ENCODE measurements at places on chromosomes 4 and X. TPM values are rescaled to one million over a fixed set of nuclear protein-coding genes. Genes with fewer than 3 reads are reported as not detected.
A peak's percentile ranks its signal among the peaks of the same experiment; 100 is the strongest.

DNA sequence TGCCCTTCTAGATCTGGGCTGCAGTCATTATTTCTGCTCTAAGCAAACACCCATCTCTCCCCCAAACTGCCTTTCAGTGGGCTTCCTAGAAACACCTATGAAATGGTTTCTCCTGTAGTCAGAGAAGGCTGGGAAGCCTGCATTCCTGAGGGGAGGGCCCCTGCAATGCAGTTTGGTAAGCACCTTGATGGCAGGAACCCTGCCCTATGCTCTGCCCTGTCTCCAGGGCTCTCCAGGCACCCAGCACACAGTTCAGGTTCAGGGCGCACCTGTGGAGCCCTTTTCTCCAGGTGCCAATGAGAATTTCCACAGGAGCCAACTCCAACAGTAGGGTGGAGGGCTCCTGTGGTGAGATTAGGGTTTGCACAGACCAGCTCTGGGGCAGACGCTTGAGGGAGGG lies 69.1 kb upstream of the FBXW7 start:
- no peak for DNase-seq

The PRR32 gene
- not detected for polyA plus RNA-seq

The MAGEA3 gene
- polyA plus RNA-seq, result not detected

- DNase-seq, result no peak
These were observed 3.3 kb upstream of the TKTL2 start for GRCh38 chr4:163476761-163477438.

DNA sequence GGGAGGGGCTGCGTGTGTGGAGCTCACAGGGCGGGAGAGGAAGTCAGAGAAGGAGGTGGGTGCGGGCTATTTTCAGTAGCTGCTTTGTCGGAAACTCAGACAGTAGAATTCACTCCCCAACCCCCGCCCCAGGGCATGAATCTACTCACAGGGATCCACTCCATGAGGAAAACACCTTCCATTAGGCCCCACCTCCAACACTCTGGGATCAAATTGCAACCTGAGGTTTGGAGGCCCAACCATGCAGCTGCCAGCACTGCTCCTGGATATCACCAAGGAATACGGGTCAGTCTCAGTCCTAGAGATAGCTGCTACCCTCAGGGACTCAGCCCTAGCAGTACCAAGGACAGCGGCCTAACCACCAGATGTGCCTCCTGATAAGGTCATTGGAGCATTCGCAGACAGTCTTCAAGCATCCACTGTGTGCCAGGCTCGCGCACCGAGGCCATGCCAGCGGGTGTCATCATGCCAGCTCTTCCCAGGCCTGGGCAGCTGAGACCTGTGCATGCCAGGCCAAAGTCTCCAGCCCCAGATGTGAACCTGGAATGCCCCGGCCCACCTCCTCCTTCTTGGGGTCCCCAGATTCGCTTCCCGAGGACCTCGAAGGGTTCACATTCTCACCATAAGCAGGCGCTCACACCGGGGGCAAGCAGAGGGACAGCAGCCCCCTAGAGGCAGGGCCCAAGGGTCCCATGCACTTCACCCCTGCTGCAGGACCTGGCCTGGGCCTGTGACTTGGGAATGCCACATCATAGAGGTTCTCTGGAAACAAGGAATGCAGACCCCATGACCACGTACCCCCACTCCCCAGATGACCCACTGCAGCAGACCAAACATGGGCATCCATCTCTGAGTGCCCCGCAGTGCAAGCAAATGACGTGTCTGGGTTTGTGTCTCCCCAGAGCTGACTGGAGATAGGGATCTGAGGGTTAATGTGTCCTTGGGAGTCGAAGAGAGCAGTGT lies 102.3 kb downstream of the ADRA2C start:
- no peak for DNase-seq

- DNase-seq, result no peak
These were observed 253.6 kb downstream of the CBLL2 start for GRCh38 chrX:22526339-22526738.

DNA sequence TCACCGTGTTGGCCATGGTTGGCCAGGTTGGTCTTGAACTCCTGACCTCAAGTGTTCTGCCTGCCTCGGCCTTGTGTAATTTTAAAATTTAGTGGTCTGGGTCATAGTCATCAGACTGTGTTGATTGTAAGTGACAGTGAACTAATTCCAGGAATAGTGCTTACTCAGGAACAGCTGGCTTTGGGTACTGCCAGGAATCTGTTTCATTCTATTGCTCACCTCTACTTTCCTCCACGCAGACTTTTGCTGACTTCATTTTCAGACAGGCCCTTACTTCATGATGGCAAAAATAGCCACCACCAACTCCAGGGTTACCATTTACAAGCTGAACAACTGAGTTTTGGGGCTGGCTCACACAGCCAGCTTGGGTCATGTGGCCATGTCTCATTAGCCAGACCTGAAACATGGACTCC lies 54.6 kb downstream of the FNIP2 start:
- DNase-seq, result no peak

The HAND2 gene
- polyA plus RNA-seq, result not detected

DNA sequence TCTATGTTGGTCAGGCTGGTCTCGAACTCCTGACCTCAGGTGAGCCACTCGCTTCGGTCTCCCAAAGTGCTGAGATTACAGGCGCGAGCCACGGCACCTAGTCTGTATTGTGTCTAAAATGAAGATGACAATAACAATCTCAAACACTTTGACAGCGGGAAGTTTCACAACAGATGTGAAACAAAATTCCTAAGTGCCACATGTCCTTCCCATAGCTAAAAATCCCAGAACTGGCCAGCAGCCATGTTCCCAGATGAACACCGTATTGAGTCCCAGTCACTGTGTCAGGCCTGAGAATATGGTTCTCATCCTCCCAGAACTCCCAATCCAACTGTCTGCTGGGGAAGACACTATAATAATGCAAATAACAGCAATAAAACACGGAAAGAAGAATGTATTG lies 16.4 kb upstream of the KLHL8 start:
- peak; percentile 11 for DNase-seq

- DNase-seq, result no peak
These were observed 99.5 kb downstream of the FBXW7 start for GRCh38 chr4:152436384-152436783.

The PPBP gene
- polyA plus RNA-seq, result not detected

DNA sequence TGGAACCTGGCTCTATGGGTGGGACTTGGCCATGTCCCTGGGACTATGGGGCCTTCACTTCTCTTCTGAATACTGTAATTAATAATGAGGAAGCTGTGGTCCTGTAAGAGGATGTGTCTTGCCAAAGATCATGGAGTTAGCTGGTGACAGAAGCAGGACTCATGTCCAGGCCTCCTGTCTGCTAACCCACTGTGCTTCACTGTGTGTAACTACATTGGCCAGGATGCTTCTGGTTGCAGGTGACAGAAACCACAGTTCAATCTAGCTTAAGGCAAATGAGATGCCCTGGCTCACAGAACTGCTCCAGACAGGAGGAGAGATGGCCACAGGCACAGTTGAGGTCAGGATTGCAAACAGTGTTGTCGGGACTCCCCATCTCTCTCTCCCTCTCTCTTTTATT lies 3.1 kb downstream of the MTMR1 start:
- no peak for DNase-seq

DNA sequence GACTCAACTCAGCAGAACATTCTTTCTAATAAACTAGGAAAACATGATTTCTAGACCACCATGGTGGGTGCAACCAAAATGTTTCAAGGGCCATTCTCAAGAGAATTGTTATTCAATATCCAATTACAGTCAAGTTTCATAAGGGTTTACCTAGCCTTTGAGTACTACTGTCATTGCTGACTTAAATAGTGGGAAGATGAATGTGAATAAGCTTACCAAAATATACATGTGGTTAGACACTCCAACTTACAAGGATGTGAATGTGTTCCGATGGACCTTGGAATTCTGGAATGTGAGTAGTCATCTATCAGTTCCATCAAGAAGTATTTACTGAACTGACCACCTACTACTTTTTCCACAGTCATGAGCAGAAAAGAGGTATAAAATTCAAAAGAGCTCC lies 16.9 kb downstream of the SH3RF1 start:
- DNase-seq, result no peak

- no peak for DNase-seq
These were observed 375 bp downstream of the FGFR3 start for GRCh38 chr4:1793496-1793840.

The SPANXB1 gene
- polyA plus RNA-seq, result not detected

GRCh38 chrX:29466456-29466855 lies 748.9 kb upstream of the MAGEB2 start:
- no peak for DNase-seq

- no peak for DNase-seq
These were observed 28.5 kb upstream of the SLC25A6 start for GRCh38 chrX:1420371-1420770.

The LPAR4 gene
- not detected for polyA plus RNA-seq

DNA sequence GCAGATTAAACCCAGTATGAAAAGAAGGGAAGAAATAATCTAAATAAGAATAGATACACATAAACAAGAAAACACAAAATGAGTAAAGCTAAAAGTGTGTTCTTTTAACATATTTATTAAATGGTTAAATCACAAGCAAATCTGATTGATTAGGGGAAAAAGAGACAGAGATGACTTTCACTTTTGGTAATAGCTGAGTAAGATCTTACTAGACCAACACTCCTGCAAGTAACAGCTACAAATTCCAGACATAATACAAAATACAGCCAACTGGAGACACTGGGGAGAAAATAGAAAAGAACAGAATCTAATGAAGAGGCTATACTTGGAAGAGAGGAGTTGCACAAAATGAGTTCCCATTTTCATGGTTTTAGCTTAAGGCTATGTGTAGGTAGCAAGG lies 33.5 kb downstream of the OR13H1 start:
- DNase-seq, result no peak

The HS3ST1 gene
- polyA plus RNA-seq, result not detected

GRCh38 chr4:86993909-86994681 lies 59.3 kb downstream of the AFF1 start:
- peak; percentile 74 for DNase-seq

The GABRG1 gene
- polyA plus RNA-seq, result 0.03 TPM

The PRKG2 gene
- polyA plus RNA-seq, result 0.04 TPM

DNA sequence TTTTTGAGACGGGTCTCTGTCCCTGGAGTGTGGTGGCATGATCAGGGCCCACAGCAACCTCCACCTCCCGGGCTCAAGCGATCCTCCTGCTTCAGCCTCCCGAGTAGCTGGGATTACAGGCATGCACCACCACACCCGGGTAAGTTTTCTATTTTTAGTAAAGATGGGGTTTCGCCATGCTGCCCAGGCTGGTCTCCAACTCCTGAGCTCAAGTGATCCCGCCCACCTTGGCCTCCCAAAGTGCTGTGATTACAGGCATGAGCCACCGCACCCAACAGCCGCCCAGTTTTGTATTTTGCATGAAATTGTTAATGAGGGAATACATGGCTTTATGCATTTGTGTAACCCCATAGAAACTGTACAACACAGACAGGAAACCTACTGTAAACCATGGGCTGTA lies 2.8 kb upstream of the ARHGAP4 start:
- no peak for DNase-seq

GRCh38 chrX:118565853-118566252 lies 70.2 kb downstream of the DOCK11 start:
- no peak for DNase-seq

- no peak for DNase-seq
These were observed 191.9 kb downstream of the FBXW7 start for GRCh38 chr4:152344001-152344400.

DNA sequence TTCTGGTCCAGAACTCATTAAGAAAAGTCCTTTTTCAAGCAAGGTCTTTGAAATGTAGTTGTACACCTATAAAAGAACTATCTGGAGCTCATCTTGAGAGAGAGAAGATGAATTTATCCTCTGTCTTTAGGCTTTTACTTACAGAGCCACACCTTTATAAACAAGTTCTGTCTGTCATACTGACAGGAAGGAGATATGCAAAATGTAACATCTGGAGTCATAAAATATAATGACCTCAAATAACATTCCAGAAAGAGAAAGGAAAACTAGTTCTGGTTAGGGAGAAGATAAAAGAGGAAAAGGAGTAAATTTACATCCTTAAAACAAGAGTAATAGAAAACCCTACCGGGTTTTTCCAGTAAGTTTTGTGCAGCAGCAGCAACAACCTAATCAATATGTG lies 1.3 kb downstream of the INPP4B start:
- no peak for DNase-seq

GRCh38 chr4:27084685-27085361 lies 224.2 kb downstream of the STIM2 start:
- DNase-seq, result no peak

The GYPA gene
- not detected for polyA plus RNA-seq

DNA sequence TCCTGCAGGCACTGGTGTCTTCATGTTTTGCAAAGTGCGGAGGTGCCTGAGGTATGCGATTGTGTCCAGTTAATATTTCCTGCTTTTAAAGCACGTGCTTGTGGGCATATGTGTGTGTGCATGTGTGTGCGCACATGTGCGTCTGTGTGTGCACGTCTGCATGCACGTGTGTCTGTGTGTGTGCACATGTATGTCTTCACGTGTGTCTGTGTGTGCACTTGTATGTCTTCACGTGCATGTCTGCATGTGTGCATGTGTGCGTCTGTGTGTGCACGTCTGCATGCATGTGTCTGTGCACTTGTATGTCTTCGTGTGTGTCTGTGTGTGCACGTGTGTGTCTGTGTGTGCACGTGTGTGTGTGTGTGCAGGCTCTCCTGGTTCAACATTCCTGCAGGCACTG lies 49.5 kb downstream of the SHOX start:
- no peak for DNase-seq

The TASL gene
- polyA plus RNA-seq, result not detected

The TFDP3 gene
- not detected for polyA plus RNA-seq

All from HepG2 (cell line).